ENCODE measurements at places on chromosomes 4 and X.

- no peak for DNase-seq
These were observed 391.9 kb upstream of the NDST4 start for GRCh38 chr4:115505326-115505725.

DNA sequence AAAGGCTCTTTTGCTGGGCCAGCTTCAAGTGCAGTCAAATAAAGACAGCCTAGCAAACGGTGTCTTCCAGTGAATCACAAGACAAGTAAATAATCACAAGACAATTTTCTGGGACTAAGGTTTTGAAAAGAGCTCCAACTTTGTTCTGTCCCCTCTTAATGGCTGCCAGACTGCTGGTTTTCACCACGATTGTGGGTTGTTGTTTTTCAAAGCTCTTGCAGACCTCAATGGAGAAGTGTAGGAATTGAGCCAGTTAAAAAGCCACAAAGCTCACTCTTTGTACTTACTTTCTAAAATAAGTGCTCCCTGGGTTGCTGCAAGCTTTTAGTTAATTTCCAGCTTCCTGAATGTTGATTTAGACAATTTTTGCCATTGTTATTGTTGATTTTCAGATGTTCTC, 405.8 kb upstream of the HTR2C start:
- no peak for DNase-seq

- DNase-seq, result no peak
These were observed 524.3 kb upstream of the GALNTL6 start for GRCh38 chr4:171288816-171289432.

GRCh38 chr4:101670370-101670769, 120.2 kb upstream of the BANK1 start:
- DNase-seq, result no peak

DNA sequence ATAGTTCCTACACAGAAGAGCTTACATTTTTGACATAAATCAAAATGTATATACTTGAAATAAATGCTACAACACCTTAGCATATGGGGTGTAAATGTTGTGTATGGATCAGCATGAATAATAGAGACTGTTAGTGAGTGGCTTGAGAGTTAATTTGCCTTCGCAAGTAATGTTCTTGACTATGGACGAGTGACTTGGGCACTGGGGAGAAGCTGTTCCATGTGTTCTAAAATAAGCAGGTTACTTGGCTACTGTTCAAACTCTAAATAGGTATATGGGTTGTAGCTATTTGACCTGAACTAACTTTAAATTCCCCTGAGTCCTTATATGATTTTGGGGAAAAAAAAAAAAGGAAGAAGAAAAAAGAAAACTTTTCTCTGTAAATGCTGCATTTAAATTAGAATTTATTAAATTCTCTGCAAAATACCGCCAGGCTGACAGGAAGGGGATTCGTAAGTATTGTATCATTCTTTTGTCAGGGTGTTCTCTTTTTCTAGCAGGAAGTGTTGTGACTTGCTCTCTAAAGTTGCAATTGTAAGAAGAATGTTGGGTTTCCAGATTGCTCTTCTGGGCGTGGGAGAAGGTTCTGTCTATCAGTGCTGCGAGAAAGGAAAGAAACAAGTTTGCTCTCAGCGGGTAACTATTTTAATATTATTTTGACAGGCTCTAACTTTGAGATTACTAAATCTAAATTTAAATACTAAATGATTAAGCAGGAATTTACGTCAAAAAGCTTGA, 32.2 kb downstream of the PLS3 start:
- no peak for DNase-seq

DNA sequence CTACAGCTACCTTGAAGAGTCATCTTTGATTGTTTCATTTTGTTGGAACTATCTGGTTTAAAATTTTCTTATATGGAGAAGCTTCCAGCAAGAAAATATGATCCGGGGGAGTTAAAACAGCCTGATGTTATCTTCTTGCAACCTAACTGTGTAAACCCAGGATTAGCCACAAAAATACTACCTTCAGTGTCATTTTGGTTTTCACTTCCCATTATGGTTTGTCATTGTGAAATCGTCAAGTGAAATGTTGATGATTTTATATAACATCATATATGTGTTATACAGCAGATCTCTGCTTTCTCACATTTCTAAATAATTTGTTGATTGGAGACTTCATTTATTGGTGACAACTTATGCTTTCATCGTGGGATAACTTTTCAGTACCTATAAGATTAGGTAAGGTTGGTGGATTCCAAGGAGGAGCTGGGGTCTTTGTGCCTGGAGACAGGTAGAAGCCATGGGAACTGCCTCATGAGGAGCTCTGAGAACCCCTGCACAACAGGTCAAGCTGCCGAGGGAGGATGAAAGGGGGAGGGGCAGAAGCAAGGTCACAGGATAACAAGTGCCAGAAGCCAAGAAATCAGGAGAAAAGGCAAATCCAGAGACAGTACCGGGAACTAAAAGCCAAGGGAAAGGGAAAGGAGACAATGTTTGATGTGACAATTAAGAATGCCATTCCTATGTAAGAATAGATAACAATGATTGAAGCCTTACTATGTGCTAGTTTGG, 7.2 kb downstream of the ARHGAP24 start:
- no peak for DNase-seq
